Sciatic nerve (tissue), 2 donors: ENCODE measurements at places on chromosomes 6 and 20.

DNA sequence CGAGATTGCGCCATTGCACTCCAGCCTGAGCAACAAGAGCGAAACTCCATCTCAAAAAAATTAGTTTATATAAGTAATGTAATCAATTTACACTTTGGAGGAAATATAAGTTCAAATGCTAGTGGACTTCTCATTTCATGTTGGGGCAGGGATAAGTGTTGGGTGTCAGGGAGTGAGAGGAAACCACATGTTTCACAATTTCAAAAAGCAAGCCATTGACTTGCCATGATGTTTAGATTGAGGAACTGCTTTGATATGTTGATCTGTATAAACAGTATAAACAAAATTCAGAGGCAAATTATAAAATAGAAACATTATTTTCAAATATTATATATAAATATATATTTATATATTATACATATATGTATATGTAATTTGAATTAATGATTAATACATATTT is 42.7 kb downstream of the FILIP1 start:
- no peak for DNase-seq

DNA sequence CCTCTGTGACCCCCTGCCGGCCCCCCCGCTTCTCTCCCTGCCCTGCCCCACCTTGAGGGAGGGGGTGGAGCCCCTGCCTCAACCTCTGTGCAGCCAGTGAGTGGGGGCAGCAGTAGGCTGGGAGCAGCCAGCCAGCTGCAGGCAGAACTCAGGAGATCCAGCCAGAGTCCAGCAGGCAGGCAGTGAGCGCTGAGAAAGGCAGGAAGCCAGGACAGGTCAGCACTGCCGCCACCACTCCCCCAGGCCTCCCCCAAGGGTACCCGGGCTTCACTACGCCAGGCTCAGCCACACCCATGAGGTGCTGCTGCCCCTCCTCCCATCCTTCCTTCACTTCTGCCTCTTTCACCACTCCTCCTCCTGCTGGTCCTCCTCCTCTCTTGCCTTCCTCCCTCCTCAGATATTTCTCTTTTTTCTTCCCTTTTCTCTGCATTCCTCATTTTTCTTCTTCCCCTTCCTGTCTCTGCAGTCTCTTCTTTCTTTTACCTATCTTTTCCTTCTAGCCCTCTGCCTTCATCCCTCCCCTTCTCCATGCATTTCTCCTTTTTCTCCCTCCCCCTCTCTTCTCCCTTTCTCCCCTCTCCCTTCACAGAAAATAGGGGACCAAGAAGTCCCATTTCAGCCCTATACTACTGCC is 11.5 kb downstream of the TMEM63B start:
- DNase-seq = no peak

DNA sequence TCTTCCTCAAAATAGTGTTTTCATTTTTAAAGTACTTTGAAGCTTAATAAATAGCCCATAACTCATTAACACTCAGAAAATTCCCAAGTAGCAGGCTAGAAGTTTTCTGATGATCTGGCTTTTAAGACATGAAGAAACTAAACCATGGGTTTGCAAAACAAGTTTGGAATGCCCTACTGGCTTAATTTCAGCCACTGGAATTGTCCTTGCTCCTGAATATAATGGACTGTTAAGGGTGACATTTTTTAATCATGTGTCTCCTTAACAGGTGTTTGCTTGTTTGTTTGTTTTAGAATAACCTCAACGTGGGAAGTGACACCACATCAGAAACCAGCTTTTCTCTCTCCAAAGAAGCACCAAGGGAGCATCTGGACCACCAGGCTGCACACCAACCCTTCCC is 49.1 kb downstream of the ISM1 start:
- DNase-seq = no peak

- DNase-seq = no peak
These were observed 178.7 kb downstream of the GJA1 start for GRCh38 chr6:121614115-121614514.
